ENCODE measurements at places on chromosomes 3 and 15.

- DNase-seq, result no peak
Observed at GRCh38 chr3:12508291-12508700, 24.0 kb downstream of the TSEN2 start.

- no peak for DNase-seq
Observed at GRCh38 chr3:143139762-143140161, 20.2 kb downstream of the CHST2 start.

- no peak for DNase-seq
Observed at GRCh38 chr3:120355486-120355885, 6.3 kb upstream of the LRRC58 start.

- no peak for DNase-seq
Observed at GRCh38 chr3:93994056-93994455, 14.1 kb downstream of the ARL13B start.

- DNase-seq, result no peak
Observed at GRCh38 chr3:143478115-143478693, 358.6 kb downstream of the CHST2 start.

GRCh38 chr15:70049701-70050301 lies 47.9 kb downstream of the TLE3 start:
- DNase-seq, result no peak

DNA sequence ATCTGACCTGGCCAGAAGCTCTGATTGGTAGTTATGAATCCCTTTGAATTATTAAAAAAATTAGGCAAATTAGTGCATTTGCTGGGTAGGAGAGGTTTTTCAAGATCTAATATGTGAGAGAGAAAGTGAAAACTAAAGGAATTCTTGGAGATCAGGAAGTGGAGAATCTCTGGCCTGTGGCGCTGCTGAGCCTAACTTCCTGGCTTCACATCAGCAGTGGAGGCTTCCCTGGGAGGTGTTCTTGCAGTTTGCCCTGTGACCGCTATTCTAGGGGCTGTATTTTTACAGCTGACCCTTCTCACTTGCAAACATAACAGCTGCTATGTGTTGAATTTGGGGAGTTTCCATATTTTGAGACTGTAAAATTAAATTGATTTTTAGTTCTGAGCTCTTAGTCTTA lies 166.4 kb downstream of the ATG7 start:
- no peak for DNase-seq

- no peak for DNase-seq
Observed at GRCh38 chr3:182180654-182181385, 469.1 kb downstream of the SOX2 start.

DNA sequence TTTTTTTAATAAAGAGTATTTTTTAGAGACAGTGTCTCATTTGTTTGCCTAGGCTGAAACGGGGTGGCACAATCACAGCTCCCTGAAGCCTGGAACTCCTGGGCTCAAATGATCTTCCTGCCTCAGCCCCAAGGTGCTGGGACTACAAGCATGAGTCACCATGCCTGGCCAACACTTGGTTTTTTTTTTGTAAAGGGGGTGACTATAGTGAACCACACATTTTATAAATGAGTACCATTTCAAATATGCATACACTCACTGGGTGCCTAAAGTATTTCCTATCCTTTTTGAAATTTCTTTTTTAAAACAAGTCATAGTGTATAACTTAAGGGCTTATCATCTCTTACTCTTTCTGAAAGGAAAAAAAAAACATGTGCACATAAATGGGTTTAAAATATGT lies 325.2 kb upstream of the MEIS2 start:
- no peak for DNase-seq

DNA sequence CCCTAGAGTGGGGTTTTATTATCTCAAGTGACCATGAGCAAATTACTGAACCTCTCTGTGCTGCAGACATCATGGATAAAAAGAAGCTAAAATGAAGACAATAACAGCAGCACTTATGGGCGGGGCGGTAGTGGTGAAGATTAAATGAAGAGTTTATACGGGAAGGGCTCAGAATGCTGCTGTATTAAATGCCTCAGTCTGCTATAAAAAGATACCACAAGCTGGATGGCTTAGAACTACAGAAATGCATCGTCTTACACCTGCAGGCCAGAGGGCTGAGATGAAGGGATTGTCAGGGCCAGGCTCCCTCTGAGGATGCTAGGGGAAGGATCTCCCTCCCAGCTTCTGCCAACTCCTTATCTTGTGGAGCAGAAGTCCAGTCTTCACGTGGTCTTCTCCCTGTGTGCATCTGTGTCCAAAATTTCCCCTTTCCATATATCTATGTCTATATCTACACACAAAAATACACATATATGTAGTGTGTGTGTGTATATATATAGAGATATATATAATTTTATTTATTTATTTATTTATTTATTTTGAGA lies 2.9 kb downstream of the ALG1L2 start:
- no peak for DNase-seq

DNA sequence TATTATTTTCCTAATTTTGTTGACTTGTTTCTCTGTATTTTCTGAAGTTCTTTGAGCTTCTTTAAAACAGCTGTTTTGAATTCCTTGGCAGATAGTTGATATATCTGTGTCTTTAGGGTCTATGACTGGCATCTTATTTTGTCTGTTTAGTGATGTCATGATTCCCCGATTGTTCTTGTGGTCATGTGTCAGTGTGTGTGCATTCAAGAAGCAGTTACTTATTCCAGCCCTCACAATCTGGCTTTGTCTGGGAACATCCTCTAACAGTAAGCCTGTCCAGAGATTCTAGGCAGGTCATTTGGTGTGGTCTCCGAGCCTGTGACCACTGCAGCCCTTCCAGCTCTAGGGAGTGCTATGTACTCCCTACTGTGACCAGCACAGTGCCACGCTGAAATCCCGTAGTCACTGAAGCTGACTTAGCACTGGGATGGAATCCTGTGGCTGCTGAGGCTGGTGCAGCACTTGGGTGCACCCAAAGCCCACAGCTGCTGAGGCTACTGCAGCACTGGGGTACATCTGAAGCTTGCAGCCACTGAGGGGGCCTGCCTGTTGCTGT lies 6.7 kb downstream of the LNP1 start:
- DNase-seq, result no peak

- DNase-seq, result no peak
Observed at GRCh38 chr3:62242831-62243509, 130.4 kb downstream of the FEZF2 start.

GRCh38 chr3:185958626-185959025 lies 20.8 kb upstream of the TRA2B start:
- no peak for DNase-seq

GRCh38 chr15:98154863-98155262 lies 194.4 kb downstream of the ARRDC4 start:
- no peak for DNase-seq

GRCh38 chr3:112010636-112011035 lies 11.9 kb downstream of the TAGLN3 start:
- DNase-seq, result no peak

Data from activated CD4-positive, alpha-beta T cell treated with anti-CD3 and anti-CD28 coated beads for 24 hours (primary cell).